ENCODE measurements at places on chromosomes 3 and 15. TPM values are rescaled to one million over a fixed set of nuclear protein-coding genes. Genes with fewer than 3 reads are reported as not detected.

DNA sequence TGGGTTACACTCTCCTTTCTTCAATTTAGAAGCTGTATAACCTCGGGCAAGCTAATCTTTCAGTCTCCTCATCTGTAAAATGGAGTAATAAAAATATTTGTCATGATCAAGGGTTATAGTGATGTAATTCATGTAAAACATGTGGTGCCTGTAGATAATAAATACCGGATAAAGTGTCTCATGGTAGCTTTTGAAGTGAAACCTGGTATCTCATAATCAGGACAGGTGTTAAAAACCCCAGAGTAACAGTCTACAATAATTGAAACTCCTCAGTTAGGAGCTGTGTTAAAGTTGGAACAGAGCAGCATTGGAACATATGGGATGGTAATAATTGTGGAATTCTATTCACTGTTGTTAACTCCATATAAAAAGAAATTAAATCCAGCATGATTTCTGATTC lies 884 bp upstream of the KNL1 start:
- H3K4me1 ChIP-seq: no peaks in the 10 kb centered on the region
- H3K4me3 ChIP-seq: no peak overlapping the region
- H3K27me3 ChIP-seq: no peaks in the 10 kb centered on the region

GRCh38 chr15:48718646-48719045 lies 73.1 kb upstream of the FBN1 start:
- no peak overlapping the region for H3K4me3 ChIP-seq
- no peaks in the 10 kb centered on the region for H3K27me3 ChIP-seq
- H3K4me1 ChIP-seq: peaks cover 7% of the 10 kb centered on the region
- H3K27ac ChIP-seq: no peak overlapping the region
- no peak for DNase-seq

GRCh38 chr3:39542588-39542988 lies 75.1 kb downstream of the MOBP start:
- H3K4me1 ChIP-seq: no peaks in the 10 kb centered on the region
- no peaks in the 10 kb centered on the region for H3K27me3 ChIP-seq
- H3K4me3 ChIP-seq: no peak overlapping the region
- no peaks in the 10 kb centered on the region for H3K36me3 ChIP-seq

- no peaks in the 10 kb centered on the region for H3K27me3 ChIP-seq
- H3K4me3 ChIP-seq: no peak overlapping the region
- H3K36me3 ChIP-seq: no peaks in the 10 kb centered on the region
- H3K27ac ChIP-seq: no peak overlapping the region
These were observed 132.8 kb downstream of the OSBPL10 start for GRCh38 chr3:31848163-31848818.

- no peak overlapping the region for H3K27ac ChIP-seq
- no peaks in the 10 kb centered on the region for H3K4me1 ChIP-seq
- H3K4me3 ChIP-seq: no peak overlapping the region
- H3K36me3 ChIP-seq: no peaks in the 10 kb centered on the region
- DNase-seq: no peak
- H3K27me3 ChIP-seq: no peaks in the 10 kb centered on the region
These were observed 29.8 kb downstream of the HGD start for GRCh38 chr3:120652281-120652680.

GRCh38 chr3:15453501-15453900 lies 26.1 kb downstream of the EAF1 start:
- no peak overlapping the region for H3K4me3 ChIP-seq
- no peaks in the 10 kb centered on the region for H3K27me3 ChIP-seq
- no peaks in the 10 kb centered on the region for H3K4me1 ChIP-seq
- H3K36me3 ChIP-seq: no peaks in the 10 kb centered on the region
- no peak for DNase-seq

DNA sequence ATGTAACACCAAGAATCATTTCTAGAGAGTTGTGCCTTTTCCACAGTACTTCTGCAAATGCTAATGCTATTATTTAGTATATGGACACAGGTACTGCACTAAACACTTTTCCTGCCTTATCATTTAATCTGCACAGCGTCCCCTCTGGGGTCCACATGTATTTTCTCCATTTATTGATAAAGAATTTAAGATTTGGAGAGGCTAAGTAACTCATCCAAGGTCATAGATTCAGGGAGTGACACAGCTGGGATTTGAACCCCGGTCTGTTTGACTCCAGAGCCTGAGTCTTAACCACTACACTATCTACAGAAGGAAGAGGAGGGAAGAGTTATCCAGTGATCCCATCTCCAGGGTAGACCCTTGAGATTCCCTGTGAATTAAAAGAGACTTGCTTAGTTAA lies 24.9 kb upstream of the TPRG1 start:
- H3K27ac ChIP-seq: no peak overlapping the region
- H3K36me3 ChIP-seq: no peaks in the 10 kb centered on the region
- no peak overlapping the region for H3K4me3 ChIP-seq
- no peaks in the 10 kb centered on the region for H3K4me1 ChIP-seq
- DNase-seq: no peak

DNA sequence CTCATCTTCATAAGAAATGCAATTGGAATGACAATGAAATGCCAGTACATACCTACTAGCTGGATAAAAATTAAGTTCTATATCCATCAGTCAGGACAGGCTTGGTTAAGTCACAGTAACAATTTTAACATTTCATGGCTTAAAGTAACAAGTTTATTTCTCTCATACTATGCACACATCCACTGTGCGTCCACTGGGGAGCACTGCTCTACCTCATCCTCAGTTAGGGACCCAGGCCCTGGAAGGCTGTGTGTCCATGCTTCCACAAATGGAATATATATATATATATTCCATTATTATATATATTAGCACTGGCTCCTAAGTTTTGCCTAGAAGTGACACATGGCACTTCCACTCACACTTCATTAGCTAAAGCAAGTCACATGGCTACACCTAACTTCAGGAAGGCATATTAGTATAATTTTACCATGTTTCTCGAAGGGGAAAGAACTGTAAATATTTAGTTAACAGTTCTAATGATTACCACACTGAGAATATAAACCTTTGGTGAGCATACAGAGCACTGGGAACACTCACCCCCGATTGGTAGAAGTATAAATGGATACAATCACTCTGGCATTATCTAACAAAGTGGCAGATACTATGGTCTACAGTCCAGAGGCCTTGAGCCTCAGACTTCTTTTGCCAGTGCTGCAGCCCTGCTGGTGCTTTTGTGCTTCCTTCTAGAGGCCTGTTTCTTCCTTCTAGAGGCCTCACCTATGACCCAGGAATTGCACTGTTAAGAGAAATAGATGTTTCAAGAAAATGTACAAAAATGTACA lies 28.6 kb downstream of the AP3S2 start:
- no peaks in the 10 kb centered on the region for H3K4me1 ChIP-seq
- H3K4me3 ChIP-seq: no peak overlapping the region
- H3K27me3 ChIP-seq: no peaks in the 10 kb centered on the region
- no peaks in the 10 kb centered on the region for H3K36me3 ChIP-seq

- no peaks in the 10 kb centered on the region for H3K4me1 ChIP-seq
- no peak overlapping the region for H3K4me3 ChIP-seq
- no peak overlapping the region for H3K27ac ChIP-seq
These were observed 261.6 kb upstream of the LMCD1 start for GRCh38 chr3:8239718-8240695.

DNA sequence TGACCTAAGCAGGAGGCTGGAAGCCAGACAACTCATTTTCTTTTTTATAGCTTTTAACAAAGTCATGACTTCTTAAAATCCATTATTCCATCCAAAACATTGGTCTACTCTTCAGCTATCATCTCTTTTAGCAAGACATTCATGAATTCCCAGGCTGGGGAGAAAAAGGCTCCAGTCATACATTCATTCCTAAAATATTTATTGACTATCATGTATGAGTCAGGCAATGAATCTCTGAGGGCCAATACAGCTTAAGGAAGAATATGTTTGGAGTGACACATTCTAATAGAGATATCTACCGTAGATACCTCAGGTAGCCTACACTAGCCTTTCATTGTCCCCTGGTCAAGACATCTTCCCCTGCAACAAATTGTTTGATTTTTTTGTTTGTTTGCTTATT lies 196.4 kb upstream of the NANOGP8 start:
- no peaks in the 10 kb centered on the region for H3K4me1 ChIP-seq
- H3K4me3 ChIP-seq: no peak overlapping the region
- no peaks in the 10 kb centered on the region for H3K27me3 ChIP-seq
- H3K27ac ChIP-seq: no peak overlapping the region

GRCh38 chr3:55860049-55860721 lies 373.1 kb upstream of the WNT5A start:
- no peak overlapping the region for H3K27ac ChIP-seq
- peak; percentile 6 for DNase-seq
- no peak overlapping the region for H3K4me3 ChIP-seq
- H3K27me3 ChIP-seq: no peaks in the 10 kb centered on the region
- no peaks in the 10 kb centered on the region for H3K4me1 ChIP-seq
- H3K36me3 ChIP-seq: no peaks in the 10 kb centered on the region

GRCh38 chr3:194082743-194083636 lies 53.0 kb upstream of the HES1 start:
- peaks cover 8% of the 10 kb centered on the region for H3K27me3 ChIP-seq
- H3K4me1 ChIP-seq: no peaks in the 10 kb centered on the region
- no peak overlapping the region for H3K4me3 ChIP-seq
- H3K36me3 ChIP-seq: no peaks in the 10 kb centered on the region
- DNase-seq: no peak

Gene SEC62
- 49.9 TPM for total RNA-seq

Gene GDPGP1
- total RNA-seq: 6.2 TPM

Gene CDV3
- 221 TPM for total RNA-seq

Gene SLC22A13
- 0.33 TPM for total RNA-seq

Gene PDZRN3
- 47.5 TPM for total RNA-seq

Gene C3orf49
- not detected for total RNA-seq

Gene GOLGA8N
- 3.6 TPM for total RNA-seq

Gene CPA3
- not detected for total RNA-seq

Gene CFAP44
- total RNA-seq: 1.5 TPM

Gene ZNF80
- total RNA-seq: not detected

Measured in fibroblast of lung (primary cell).